ENCODE measurements at places on chromosomes 1 and 21.

- ATAC-seq: peak; percentile 21
Measured at GRCh38 chr1:212980123-212980785, 29.9 kb downstream of the VASH2 start.

- ATAC-seq: no peak
Measured at GRCh38 chr1:42822800-42823392, 5.7 kb upstream of the SVBP start.

DNA sequence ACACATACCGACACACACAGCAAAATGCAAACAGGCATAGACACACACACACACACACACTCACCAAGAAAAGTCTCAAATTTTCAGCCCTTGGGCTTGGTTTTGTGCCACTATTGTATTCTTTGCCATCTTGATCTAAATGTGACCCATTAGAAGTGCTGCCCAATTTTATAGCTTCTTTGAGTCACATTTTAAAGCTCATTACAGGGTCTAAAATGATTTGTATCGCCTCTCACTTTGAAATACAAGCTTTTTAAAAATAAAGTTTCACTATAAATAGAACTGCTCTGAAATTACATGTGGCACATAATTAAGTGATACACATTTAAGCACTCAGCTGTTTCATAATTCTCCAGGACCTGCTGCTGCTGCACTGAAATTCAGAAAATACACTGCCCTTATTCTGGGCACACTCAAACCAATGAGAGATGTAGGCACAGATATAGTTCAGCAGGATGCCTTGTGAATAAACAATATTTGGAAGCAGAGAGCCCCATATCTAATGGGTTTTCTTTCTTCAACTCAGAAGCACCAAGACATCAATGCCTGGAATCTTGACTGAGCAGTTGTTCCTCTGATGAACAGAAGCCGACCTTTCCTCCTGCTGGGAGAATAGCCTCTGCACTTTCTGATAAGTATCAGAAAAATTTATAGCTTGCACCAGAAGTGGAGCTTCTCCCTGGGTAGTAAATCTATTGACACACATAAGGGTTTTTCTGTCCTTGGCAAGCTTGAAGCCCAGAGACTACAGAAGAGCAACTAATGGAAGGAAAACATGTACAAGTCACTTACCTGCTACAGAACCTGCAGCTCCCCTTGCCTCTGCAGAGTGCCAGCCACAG is 37.0 kb upstream of the PLPPR4 start:
- peak; percentile 44 for ATAC-seq

GRCh38 chr21:37427221-37427620 is 60.6 kb downstream of the DYRK1A start:
- no peak for ATAC-seq

DNA sequence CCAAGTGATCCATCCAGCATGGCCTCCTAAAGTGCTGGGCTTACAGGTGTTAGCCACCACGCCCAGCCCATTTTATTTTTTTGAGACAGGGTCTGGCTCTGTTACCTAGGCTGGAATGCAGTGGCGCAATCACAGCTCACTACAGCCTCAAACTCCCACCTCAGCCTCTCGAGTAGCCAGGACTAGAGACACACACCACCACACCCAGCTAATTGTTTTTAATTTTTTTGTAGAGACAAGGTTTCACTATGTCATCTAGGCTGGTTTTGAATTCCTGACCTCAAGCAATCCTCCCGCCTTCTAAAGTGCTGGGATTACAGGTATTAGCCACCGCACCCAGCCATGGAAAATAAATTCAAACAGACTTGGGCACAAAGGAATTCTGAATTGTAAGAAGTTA is 31.9 kb downstream of the PUM1 start:
- no peak for ATAC-seq

GRCh38 chr1:161119092-161119903 is 1.4 kb downstream of the NIT1 start:
- peak; percentile 45 for ATAC-seq

DNA sequence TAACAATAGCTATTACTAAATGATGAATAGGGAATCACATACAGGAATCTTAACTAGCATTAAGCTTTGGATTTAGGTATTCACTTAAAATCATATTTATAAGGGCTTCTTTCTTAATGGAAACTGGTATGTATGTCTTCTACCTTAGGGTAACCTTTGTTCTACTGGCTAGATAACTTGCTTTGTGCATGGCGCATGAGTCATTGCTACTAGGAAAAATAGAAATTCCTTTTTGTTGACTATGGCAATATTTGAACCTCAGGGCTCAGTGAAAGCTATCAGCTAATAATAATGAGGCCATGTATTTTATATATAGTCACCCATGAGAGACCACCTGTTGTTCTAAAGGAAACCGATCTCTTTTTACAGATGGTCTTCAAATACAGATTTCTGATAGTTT is 72.5 kb downstream of the RPS6KC1 start:
- no peak for ATAC-seq

DNA sequence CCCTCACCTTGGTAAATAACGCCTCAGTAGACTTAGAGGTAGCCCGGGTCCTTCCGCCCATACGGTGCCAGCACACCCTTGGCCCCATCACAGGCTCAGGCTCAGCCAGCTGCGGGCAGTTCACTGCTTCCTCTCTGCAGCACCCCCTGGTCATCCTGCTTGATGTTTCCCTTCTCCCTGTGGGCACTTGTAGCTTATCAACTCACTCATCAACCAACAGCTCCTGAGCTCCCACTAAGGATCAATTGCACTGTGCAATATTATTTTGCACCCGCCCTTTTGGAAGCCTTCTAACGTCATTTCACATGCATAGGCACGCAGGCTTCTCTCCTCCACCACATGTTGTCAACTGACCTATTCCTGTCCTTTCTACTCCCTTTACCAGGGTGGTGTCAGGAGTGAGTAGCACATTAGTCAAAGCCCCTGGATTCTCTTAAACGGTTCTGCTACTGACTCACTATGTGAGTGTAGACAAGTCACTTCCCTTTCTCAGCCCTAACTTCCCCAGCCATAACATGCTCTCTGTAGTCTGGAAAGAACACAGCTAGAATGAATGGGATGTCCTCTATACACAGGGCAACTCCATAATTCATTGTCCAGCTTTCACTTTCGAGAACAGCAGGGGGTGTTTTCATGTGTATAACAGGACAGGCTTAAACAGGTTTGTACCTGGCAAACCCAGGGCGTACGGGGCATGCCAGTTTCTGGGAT is 47.1 kb upstream of the IRF2BP2 start:
- ATAC-seq: peak; percentile 89

- ATAC-seq: no peak
Measured at GRCh38 chr1:42680055-42680454, 2.2 kb upstream of the YBX1 start.

GRCh38 chr1:20850021-20850420 is 62.9 kb upstream of the HP1BP3 start:
- no peak for ATAC-seq

DNA sequence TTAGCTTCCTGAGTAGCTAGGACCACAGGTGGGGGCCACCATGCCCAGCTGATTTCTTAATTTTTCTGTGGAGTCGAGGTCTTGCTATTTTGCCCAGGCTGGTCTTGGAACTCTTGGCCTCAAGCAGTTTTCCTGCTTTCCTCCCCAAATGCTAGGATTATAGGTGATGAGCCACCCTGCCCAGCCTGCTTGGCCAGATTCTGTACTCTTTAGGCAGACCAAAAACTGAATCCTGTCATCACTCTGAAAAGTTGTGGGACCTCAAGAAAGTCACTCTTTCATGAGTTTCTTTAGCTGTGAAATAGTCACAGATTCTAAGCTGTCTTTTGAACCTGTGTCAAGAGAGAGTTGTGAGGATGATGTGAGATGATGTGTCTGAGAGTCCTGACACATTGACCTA is 105.4 kb downstream of the CAMTA1 start:
- ATAC-seq: no peak

GRCh38 chr1:43990271-43991199 is 864 bp upstream of the CCDC24 start:
- no peak for ATAC-seq

- ATAC-seq: no peak
Measured at GRCh38 chr21:45412909-45413611, 8.1 kb downstream of the COL18A1 start.

- ATAC-seq: peak; percentile 80
Measured at GRCh38 chr1:56061824-56062223, 517.5 kb downstream of the PLPP3 start.

- ATAC-seq: no peak
Measured at GRCh38 chr1:171718216-171718615, 23.6 kb downstream of the VAMP4 start.

DNA sequence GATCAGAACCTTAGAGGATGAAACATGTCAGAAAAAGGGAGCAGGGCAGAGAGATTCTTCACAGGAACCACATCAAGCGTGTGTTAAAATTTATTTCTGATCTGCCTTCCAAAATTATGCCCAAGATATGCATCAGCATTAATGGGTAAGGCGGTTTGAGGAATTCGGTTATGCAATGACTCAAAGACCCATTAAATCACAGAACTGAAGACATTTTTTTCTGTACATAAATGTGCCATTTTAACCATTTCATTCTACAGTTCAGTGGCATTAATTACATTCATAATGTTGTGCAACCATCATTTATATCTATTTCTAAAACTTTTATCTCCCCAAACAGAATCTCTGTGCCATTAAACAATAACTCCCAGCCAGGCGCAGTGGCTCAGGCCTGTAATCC is 43.4 kb downstream of the CNST start:
- no peak for ATAC-seq

GRCh38 chr1:226135059-226135651 is 51.4 kb downstream of the ACBD3 start:
- no peak for ATAC-seq

DNA sequence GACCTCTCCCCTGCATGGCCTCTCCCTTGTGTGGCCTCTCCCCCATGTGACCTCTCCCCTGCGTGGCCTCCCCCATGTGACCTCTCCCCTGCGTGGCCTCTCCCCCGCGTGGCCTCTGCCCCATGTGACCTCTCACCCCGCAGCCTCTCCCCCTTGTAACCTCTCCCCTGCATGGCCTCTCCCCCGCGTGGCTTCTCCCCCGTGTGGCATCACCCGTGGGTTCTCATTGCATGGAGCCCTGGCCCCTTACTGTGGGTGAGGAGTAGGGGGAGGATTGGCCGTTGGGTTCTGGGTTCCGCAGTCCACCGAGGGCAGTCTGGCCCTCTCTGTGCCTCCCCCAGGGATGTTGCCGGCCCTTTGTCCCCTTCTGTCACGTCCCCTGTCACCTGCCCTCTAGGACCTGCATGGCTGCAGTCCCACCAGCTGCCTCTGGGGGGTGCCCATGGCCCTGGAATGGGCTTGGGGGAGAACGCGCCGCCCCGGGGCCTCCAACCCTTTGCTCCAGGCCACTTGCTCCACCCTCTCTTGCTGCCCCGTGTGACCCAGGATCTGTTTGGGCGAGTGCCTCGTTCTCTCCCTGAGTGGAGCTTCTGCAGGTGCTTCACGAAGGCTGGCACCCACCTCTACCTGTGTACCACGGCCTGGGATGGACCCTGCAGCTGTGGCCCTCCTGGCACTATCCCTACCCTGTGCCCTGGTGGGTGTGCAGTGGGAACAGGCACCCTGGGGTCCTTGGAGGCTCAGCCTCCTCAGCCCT is 21.3 kb downstream of the RRP1 start:
- ATAC-seq: peak; percentile 88

DNA sequence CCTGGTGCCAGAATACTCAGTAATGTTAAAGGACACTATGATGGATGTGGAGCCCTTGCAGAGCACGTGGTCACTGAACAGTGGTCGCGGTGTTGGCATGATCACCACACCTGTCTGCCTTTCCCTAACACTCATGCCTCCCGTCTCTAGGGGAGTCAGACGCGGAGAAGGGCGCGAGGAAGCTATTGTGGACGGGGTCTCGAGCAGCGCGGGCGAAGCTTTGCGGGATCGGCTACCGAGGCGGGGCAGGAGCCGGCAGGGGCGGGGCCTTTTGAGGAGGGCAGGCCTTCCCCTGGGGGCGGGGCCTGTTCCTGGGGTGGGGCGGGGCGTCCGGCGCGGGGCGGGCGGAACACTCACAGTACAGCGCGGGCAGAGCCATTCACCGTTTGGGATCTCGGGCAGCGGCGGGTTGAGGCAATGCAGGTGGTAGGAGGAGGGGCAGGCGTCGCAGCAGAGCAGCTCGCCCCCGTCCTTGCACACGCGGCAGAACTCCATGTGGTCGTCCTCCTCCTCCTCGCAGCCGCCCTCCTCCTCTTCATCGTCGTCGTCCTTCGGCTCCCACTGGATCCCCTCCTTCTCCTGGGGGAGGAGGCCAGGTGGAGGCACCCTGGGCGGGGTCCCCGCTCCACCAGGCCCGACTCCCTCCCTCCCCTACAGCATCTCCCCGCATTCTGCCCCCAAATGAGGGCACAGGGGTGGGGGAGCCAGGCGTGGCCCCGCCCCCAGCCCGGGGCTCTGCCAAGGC is 31.5 kb downstream of the CHD5 start:
- ATAC-seq: peak; percentile 40

- ATAC-seq: no peak
Measured at GRCh38 chr1:228044961-228045360, 37.5 kb upstream of the ARF1 start.

DNA sequence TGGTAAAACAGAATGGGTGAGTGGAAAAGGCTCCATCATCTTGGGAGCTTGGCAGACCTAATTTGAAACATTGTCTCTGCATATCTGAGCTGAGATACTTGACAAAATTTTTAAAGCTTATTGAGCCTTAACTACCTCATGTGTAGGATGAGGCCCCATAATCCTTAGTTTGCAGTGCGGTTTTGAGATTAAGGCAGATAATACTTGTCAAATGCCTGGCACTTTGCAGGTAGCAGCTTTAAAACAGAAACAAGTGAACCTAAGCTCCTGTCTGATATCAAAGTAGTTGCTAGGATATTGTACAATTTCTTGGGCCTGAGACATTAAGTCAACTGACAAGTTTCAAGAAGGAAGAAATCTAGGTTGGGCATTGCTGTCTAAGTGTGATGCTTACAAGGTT is 65.3 kb downstream of the TBX19 start:
- no peak for ATAC-seq

DNA sequence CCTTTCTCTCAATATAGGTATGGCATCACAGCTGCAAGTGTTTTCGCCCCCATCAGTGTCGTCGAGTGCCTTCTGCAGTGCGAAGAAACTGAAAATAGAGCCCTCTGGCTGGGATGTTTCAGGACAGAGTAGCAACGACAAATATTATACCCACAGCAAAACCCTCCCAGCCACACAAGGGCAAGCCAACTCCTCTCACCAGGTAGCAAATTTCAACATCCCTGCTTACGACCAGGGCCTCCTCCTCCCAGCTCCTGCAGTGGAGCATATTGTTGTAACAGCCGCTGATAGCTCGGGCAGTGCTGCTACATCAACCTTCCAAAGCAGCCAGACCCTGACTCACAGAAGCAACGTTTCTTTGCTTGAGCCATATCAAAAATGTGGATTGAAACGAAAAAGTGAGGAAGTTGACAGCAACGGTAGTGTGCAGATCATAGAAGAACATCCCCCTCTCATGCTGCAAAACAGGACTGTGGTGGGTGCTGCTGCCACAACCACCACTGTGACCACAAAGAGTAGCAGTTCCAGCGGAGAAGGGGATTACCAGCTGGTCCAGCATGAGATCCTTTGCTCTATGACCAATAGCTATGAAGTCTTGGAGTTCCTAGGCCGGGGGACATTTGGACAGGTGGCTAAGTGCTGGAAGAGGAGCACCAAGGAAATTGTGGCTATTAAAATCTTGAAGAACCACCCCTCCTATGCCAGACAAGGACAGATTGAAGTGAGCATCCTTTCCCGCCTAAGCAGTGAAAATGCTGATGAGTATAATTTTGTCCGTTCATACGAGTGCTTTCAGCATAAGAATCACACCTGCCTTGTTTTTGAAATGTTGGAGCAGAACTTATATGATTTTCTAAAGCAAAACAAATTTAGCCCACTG is 11.5 kb downstream of the HIPK1 start:
- ATAC-seq: peak; percentile 70

Data from stimulated activated memory B cell treated with anti-CD40 and anti-IgM and Interleukin-4, amounts not matched to agents 10 μg/mL and 1 μg/mL and 100 μg/mL, for 72 hours (primary cell).